ENCODE measurements at places on chromosomes 16 and 17. TPM values are rescaled to one million over a fixed set of nuclear protein-coding genes. Genes with fewer than 3 reads are reported as not detected.

- no peak for DNase-seq
Observed at GRCh38 chr16:20854963-20855362, 45.2 kb downstream of the DCUN1D3 start.

The KCNJ18 gene
- not detected for total RNA-seq

DNA sequence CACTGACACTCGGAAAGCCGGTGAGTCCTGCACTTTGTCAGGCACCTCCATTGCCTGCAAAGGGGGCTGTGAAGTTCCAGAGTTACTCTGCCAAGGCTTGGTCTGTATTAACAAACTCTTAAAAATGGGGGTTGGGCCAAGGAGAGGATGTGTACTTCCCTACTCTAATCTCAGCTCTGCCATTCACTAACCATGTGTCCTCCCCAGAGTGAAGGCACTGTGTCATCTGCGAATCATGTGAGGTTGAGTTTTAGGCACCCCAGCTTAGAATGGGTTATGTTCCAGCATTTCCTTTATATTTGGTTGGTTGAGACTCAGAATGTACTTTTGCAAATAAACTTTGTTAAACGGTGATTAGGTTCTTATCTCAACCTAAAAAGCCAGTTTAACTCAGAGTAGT is 24.9 kb downstream of the ERCC4 start:
- DNase-seq, result no peak

The TNFRSF17 gene
- total RNA-seq, result not detected

- DNase-seq, result no peak
Observed at GRCh38 chr16:28098959-28099945, 35.7 kb upstream of the GSG1L start.

DNA sequence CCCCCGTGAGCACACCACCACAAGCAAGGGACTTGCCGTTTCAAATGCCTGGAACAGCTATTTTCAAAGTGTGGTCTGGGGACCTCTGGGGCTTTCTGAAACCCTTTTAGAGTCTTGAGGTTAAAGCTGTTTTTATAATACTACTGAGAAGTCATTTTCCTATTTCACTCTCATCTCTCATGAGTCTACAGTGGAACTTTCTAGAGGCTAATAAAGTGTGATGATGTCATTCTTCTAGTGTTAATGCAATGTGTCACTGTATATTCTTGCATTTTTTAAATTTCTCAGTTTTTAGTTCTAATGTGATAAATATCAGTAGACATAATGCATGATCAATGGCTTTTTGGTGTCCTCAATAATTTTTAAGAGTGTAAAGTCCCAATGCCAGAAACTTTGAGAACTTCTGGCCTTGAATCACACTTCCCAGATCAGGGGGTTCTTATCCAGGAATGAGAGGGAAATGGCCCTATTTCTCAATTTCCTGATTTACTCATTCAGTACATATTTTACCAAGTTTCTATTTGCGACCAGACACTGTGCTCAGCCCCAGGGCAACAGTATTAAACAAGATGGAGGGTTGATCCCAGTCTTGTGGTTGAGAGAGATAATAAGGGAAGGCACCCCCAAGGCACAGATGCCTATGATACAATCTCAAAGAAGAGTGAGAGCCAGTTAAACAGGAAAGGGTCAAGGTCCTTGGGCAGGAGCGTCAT is 444.0 kb downstream of the HS3ST3B1 start:
- DNase-seq, result no peak

DNA sequence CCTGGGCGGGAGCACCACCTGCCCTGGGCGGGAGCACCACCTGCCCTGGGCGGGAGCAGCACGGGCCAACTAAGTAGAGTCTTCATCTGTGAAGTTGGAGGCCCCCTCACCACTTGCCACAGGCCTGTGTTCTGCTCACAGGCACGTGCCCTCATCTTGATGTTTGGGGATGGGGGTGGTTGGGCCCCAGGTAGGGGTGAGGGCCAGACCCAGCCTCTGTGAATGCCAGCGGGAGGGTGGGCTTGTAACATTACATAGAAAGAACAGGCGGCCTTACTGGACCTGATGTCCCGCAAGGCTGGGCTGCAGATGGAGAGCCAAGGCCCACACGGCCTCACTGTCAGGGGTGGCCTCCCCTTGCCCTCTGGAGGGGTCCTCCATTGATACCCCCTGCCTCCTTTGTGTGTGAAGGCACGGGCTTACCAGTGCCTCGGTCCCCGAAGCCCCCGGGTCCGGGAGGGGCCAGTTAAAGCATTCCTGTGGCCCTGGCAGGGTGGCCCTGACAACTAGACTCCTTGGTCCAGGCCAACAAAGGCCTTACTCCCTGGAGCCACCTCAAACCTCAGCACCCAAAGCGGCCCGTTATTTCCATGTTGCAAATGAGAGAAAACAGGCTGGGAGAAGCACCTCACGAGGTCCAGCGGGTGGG is 1.1 kb upstream of the SLC16A3 start:
- no peak for DNase-seq

- peak; percentile 38 for DNase-seq
Observed at GRCh38 chr17:4480929-4481898, 17.5 kb upstream of the SPNS2 start.

The ZG16 gene
- total RNA-seq, result not detected

DNA sequence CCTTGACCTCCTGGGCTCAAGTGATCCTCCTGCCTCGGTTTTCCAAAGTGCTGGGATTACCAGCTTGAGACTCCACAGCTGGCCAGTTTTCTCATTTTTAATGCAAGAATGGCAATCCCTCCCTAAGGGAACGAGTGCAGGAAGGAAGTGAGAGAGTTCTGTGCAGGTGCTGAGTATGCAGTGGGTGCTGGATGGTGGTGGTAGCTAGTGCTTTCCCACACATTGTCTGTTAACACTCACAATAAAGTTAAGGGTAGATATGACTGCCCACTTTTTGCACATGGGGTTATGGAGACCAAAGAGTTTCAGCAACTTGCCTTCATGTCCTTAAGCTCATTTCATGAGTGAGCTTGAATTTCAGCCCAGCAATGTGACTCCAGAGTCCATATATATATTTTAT is 18.5 kb downstream of the RGS9 start:
- DNase-seq, result no peak

DNA sequence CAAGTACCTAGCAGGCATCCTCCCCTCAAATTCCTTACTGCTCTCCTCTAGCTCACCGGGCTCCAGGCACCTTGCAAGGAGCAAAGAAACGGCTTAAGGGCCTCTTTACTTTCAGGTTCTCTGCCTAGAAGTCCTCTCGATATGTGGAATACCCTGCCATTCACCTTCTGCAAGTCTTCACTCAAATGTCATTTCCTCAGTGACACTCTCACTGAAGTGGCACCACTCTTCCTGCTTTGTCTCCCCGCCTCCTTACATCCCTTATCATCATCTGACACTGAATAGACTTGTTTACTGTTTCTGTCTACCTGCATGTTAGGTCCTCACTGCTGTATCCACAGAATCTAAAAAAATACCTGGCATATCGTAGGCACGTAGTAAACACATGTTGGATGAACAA is 947 bp downstream of the SLC7A6OS start:
- DNase-seq, result no peak

The HS3ST3B1 gene
- 1.7 TPM for total RNA-seq

DNA sequence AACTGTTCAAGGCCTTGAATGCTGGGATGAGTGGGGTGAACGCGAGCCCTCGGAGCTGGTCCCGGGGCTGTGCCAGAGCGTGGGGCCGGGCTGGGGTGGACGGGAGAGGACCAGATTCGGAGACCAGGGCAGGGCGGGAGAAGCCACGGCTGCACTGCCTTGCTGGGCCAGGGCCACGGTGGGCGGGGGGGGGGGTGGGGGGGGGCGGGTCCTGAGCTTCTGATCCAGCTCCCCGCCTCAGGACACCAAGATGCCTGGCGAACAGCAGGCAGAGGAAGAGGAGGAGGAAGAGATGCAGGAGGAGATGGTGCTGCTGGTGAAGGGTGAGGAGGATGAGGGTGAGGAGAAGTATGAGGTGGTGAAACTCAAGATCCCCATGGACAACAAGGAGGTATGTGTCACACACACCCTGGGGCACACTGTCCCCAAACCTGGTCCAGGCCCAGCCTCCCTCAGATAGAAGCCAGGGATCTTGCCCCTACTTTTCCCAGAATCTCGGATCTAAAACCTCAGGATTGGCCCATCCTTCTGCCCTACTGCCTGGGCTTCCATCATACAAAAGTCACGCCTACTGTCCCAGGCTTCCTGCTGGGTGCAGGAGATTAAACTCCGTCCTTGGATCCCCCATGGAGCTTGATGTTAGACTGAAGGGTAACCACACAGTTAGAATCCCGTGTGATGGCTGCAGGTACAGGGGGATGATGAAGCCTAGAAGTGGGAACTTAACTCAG is 563 bp downstream of the ZNF771 start:
- DNase-seq, result no peak

GRCh38 chr16:51168755-51169154 is 17.7 kb upstream of the SALL1 start:
- DNase-seq, result no peak

The NHLRC4 gene
- 0.52 TPM for total RNA-seq

The MYL4 gene
- total RNA-seq, result 133 TPM

- no peak for DNase-seq
Observed at GRCh38 chr16:12600536-12601256, 203.0 kb downstream of the CPPED1 start.

DNA sequence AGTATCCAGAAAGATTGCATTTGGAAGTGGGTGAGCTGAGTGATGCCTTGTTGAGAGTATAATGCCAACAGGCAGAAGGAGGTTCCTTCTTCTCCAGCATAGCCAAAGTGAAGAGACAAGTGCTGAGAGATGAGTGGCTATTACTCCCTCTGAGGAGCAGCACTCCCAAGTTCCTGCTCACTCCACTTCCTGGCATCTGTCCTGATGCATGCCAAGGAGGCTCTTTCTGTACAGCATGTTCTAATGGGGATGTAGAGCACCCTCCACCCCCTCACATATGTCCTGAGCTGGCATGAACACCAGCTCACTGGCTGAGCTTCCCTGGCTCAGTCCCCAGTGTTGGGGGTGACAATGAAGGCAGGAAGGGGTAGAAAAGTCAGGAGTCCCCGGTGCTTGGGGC is 44.2 kb upstream of the DNAH9 start:
- DNase-seq, result no peak

- DNase-seq, result no peak
Observed at GRCh38 chr16:20023190-20023589, 50.5 kb downstream of the GPR139 start.

The EVPLL gene
- not detected for total RNA-seq

DNA sequence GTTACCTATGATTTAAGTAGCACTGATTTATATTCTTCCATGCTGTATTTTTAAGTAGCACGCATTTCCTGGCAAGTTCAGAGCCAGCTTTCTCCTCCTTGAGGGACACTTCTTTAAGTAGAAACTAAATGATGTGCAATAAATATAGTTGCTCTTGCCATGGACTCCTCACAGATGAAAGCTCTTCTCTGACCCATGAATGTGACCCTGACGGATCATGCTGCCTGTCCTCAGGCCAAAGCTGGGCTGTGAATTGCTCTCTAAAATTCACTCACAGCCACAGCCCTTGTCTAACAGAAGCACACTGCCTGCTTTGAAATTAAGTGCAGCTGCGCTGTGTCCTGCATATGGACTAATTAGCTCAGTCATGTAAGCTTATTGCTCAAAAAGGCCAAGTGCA is 438.8 kb downstream of the PMP22 start:
- no peak for DNase-seq

GRCh38 chr17:66829386-66829864 is 5.5 kb upstream of the CACNG5 start:
- peak; percentile 43 for DNase-seq

The HEATR9 gene
- not detected for total RNA-seq

DNA sequence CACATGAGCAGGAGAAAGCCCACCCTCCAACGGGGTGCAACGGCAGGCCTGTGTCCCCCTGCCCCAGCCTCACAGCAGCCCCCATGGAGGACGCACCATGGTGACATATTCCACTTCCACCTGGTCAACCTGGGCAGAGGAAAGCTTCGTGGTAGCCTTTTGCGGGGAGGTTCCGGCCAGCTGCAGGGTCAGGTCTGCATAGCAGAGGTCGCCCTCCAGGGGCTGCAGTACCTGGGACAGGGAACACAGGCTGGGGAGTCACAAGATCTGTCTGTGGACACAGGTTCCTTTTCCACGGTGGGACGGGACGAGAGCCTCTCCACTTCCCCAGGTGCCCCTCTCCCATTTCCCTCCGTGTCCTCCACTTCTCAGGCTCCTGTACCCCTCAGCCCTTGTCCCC is 17.1 kb downstream of the CD300LF start:
- no peak for DNase-seq

GRCh38 chr16:9666834-9667480 is 515.3 kb downstream of the GRIN2A start:
- DNase-seq, result no peak

- no peak for DNase-seq
Observed at GRCh38 chr17:49734515-49735490, 27.0 kb upstream of the SLC35B1 start.

The TP53TG3D gene
- 0.40 TPM for total RNA-seq

DNA sequence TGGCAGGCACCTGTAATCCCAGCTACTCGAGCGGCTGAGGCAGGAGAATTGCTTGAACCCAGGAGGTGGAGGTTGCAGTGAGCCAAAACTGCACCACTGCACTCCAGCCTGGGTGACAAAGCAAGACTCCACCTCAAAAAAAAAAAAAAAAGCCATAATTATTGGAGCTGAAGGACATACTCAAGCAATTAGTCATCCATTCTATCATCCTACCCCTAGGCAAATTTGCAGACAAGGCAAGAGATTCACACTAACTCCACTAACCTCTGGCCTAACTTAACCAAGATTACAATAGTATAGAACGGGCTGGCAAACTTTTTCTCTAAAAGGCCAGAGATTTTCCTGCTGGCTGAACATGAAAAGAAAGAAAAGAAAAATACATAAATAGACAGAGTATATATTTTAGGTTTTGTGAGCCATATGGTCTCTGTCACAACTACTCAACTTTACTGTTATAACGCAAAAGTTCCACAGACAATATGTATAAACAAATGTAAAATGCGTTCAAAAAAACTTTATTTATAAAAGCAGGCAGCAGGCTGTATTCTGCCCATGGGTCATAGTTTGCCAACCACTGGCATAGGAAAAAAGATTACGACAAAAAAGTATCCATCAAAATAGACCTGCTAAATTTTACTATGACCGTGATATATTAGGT is 29.7 kb downstream of the BRIP1 start:
- DNase-seq, result no peak

DNA sequence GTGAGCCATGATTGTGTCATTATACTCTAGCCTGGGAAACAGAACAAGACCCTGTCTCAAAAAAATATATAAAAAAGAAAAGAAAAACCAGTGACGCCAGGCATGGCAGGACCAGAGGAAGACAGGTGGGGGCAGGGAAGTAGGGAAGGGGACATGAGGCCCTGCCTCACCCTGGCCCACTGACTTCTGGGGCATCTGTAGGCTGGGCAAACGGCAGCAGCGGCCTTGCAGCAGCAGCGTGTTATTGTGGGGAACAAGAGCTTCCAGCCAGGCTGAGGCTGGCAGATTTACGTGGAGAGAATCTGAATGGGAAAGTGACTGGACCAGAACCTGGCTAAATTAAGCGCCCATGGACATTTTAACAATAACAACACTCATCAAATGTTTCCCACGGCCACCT is 19.4 kb downstream of the CMTM4 start:
- no peak for DNase-seq

DNA sequence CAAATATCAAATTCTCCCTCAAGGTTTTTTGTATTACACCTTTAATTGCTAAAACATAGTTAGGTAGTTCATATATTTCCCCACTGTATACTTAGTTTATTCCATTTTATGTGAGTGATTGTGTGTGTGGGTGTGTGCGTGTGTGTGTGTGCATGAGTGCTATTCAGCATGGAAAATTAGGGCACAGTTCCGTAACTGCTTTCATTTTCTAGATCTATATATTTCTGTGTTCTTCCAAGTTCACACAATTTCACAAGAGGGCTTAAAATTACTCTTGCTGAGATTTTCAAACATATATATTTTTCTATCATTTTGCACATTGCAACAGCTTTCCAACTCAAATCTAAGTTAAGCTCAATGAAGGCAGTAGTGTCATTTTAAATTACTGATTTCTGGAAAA is 782.9 kb upstream of the SOX9 start:
- DNase-seq, result no peak

Measured in left ventricle myocardium superior (tissue), 1 donor.